ENCODE measurements at places on chromosomes 4 and X.

DNA sequence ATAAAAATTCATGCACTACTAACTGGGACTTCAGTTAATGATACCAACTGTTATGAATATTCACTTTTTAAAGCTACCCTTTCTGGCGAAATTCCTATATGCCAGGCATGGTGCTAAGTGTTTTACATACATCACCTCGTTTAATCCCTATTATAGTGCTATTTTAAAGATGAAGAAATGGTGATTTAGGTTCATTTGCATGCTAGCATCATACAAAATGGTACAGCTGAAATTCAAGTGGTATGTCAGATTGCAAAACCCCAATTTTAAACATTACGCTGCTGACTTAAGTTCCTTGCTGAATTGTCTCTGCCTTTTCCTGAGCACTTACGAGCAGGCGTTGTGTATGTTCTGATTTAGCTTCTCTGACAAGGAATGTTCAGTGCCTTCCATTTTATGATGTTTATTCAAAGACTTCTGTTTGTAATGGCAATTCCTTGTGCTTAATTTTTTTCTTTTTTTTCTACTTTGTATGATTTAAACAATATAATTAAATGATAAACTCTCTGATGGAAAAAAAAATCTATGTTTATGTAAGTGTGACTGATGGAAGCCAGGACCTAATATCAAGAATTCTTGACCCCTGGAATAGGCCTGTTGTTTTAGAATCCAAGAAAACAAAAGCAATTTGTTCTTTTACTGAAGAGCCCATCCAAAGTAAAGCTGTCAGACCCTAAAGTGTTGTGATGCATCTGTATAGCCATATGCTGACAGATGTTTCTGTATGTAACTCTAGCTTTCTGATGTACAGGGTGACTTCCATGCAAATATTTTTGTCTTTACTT lies 148.1 kb downstream of the PCDH7 start:
- no peak for DNase-seq

DNA sequence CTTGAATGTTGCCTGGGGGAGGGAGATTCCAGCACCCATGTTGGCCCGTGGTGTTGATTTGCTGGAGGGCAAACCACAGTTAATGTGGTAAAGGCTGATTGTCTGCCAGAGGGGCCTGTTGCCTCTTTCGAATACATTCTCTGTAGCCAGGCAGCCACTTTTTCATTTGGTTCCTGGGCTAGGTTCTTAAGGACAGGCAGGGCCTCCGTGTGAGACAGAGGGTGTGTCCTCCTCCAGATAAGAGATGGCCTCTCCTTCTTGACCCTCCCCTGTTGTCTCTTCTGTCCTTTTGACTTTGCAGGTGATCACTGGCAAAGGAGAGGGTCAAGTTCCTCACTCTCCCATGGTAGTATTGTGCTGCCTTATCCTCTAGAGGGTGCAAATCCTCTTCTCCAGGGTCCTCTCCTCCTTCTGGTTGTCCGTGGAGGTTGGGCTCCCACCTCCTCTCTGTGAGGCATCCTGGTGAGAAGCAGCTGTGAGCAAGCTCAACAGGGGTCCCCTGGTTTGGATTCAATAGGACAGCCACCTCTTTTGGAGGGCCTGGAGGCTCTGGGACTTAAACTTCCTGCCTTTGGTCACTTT lies 44.9 kb downstream of the ZNF182 start:
- peak; percentile 4 for DNase-seq

GRCh38 chrX:33465137-33465536 lies 253.8 kb upstream of the DMD start:
- DNase-seq = no peak

GRCh38 chr4:106762666-106763443 lies 273.3 kb downstream of the DKK2 start:
- no peak for DNase-seq

DNA sequence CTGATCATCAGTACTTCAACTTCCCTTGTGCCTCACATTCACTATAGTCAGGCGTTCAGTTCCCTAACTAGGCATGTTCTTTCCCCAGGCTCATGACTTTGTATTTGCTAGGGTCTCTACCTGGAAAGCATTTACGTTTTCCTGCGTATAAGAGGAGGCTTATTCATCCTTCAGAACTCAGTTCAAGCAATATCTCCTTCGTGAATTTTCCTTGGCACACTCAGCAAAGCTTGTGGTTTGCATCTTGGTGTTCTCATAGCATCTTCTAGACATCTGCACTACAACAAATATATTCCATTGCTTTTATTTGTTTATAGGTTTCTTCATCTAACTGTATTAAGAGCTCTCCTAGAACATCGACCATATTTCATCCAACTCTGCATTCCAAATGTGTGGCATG lies 2.6 kb downstream of the CXCL6 start:
- DNase-seq = no peak

GRCh38 chr4:128854433-128854832 lies 44.9 kb downstream of the JADE1 start:
- no peak for DNase-seq

DNA sequence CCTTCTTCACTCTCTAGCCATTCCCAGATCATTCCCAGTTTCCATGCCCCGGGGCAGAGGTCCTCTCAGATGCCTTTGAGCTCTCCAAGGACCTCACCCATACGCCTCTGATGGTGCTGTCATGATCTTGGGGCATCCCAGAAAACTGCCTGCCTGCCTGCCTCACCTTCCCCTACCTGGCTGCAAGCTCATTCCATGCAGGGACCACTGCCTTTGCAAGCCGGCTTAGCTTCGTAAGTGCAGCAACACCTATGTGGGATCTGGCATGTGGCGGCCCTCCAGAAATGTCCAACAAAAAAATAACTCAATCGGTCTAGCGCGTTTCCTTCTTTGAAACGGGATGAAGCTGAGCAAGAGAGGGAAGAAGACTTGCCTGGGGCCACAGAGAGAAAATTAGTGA lies 53.0 kb downstream of the C4orf50 start:
- no peak for DNase-seq

GRCh38 chrX:56813318-56813837 lies 84.3 kb downstream of the NBDY start:
- DNase-seq = peak; percentile 24

GRCh38 chr4:110617646-110618580 lies 5.0 kb downstream of the PITX2 start:
- no peak for DNase-seq

- no peak for DNase-seq
Measured at GRCh38 chr4:118843237-118843636, 7.3 kb upstream of the SEC24D start.
